SW 1271 (cell line): ENCODE measurements at places on chromosomes 1 and 21.

GRCh38 chr21:39564200-39564599 is 48.5 kb upstream of the B3GALT5 start:
- DNase-seq = no peak

- DNase-seq = no peak
Observed at GRCh38 chr1:201718346-201719202, 110.4 kb upstream of the IPO9 start.

- no peak for DNase-seq
Observed at GRCh38 chr1:818618-819291, 105.0 kb upstream of the SAMD11 start.

DNA sequence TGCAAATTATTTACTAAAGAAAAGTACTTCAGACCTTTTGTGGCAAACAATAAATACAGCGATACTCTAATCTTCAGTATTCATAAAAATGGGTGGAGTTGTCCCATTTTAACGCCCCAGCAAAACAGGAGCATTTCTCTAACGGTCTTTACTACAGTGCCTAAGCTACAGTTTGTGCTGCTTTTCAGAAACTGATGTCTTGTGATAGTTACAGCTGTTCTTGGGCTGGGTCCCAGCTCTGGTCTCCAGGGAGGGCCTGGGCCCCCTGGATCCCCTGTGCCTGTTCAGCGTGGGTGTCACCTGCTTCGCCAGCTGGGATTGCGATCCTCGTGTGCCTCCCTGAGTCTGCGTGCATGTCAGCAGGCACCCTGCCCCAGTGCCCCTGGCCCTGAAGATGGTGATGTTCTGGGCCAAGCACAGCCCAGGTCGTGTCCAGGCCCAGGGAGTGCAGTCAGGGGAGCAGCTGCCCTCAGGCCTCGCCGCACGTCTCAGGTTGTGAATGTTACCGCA is 64.0 kb upstream of the DIP2A start:
- DNase-seq = no peak

DNA sequence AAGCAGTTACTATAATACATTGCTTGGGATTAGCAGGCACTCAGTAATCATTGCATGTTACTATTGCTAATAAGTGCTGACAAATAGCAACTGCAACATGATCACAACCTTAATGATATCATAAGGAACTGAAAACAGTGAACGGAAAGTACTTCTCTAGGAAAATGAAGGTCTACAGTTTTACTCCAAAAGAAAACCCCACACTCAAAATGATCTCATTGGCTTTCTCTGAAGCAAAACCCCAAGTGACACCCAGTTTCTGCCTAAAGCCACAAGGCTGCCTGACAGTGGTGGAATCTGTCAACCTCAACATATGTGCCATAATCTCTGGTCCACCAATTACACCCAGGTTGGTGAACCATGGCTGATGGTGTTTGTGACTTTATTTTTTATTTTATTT is 137.6 kb downstream of the PTGER3 start:
- no peak for DNase-seq

DNA sequence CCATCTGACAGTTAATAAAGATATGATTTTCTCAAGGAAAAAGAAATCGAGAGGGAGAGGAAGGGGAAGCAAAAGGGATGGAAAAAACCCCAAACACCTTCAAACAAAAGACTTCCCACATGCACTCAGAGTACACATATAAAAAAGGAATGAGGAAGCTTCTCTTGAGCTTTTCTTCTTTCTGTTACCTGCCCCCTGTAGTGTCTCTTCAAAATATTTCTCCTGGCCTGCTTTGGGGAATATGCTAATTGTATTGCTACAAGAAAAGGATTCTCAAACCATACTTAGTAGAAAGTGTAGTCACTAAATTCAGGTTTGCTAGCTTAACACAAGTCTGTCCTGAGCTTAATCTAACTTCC is 58.7 kb downstream of the KIF14 start:
- DNase-seq = no peak

DNA sequence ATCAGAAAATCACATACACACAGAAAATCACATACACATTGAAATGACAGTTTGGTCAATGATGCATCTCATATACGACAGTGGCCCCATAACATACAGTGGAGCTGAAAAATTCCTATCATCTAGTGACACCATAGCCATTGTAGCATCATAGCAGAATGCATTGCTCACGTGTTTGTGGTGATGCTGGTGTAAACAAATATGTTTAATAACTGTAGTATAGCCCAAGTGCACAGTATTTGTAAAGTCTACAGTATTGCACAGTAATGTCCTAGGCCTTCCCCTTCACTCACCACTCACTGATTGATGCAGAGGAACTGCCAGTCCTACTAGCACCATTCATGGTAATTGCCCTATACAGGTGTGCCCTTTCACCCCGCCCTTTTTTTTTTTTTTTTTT is 30.1 kb upstream of the RUNX1 start:
- DNase-seq = no peak

- DNase-seq = no peak
Observed at GRCh38 chr1:156928043-156928602, 7.7 kb downstream of the LRRC71 start.

- DNase-seq = no peak
Observed at GRCh38 chr1:206131037-206131436, 13.8 kb upstream of the AVPR1B start.
